GM23338 (cell line): ENCODE measurements at places on chromosomes 2 and 18.

- no peak for DNase-seq
Measured at GRCh38 chr2:65220432-65221131, 7.0 kb upstream of the ACTR2 start.

DNA sequence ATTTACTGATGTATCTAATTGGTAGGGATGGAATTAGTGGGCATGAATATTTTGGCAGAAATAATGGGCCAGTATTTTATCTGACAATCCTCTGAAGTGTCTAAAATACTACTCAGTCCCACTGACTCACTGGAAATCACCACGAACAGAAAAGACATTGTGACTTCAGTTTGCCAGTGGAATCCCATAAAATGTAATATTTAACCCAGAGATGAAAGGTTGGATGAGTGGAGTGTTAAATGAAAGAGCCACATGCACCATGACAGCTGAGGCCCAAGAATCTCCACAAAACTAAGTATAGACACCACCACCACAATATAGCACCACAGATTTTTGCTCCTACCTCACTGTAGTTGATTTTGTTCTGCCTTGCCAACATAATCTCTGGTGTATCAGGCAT, 103.9 kb downstream of the NEB start:
- no peak for DNase-seq

GRCh38 chr2:218081695-218082094, 12.6 kb downstream of the RUFY4 start:
- no peak for DNase-seq

GRCh38 chr18:23337599-23338444, 115.3 kb upstream of the RIOK3 start:
- DNase-seq: peak; percentile 75

DNA sequence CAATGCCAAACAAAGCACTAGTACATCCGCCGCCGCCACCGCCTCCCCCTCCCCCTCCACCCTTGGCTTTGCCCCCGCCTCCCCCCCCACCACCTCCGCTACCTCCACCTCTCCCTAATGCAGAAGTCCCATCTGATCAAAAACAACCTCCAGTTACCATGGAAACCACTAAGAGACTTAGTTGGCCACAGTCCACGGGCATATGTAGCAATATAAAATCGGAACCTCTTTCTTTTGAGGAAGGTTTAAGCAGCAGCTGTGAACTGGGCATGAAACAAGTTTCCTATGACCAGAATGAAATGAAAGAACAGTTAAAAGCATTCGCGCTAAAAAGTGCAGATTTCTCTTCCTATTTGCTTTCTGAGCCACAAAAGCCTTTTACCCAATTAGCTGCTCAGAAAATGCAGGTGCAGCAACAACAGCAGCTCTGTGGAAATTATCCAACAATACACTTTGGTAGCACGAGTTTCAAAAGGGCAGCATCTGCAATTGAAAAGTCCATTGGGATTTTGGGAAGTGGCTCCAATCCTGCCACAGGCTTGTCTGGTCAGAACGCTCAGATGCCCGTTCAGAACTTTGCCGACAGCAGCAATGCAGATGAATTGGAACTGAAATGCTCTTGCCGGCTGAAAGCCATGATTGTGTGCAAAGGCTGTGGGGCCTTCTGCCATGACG, 168.0 kb downstream of the ASXL3 start:
- DNase-seq: no peak

DNA sequence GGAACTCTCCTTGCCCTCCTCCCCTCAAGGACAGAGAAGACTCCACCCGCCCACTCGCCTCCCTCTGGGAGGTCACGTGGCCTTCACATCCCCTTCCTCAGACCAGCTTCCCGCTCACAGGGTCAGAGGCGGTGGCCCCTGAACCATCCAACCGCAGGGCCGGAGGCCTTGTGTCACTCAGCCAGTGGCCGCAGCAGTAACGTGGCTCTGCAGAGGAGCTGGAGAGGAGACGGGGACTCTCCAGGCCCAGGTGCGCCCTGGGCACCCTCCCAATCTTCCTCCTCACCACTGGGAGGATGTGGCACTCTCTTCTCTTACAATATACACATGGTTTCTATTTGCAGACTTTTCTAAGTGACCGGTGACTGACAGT, 161.7 kb downstream of the TWIST2 start:
- DNase-seq: peak; percentile 20

- no peak for DNase-seq
Measured at GRCh38 chr2:211516537-211516936, 960.1 kb downstream of the CPS1 start.

GRCh38 chr2:133378928-133379549, 189.2 kb downstream of the NCKAP5 start:
- no peak for DNase-seq

- peak; percentile 3 for DNase-seq
Measured at GRCh38 chr2:160842286-160842685, 317.9 kb upstream of the TANK start.

DNA sequence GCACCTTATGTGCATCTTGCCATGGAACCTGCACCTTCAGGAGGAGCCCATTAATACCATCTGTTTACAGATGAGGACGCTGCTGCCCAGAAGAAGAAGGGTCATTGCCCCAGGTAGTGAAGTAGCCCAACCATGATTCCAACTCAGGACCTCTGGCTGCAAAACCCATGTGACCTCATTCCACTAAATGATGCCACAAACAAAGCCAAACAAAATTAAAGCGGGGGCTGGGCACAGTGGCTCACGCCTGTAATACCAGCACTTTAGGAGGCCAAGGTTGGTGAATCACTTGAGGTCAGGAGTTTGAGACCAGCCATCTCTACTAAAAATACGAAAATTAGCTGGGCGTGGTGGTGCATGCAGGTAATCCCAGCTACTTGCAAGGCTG, 202.1 kb downstream of the EIPR1 start:
- no peak for DNase-seq

GRCh38 chr2:3519255-3520205, at the start of gene ADI1:
TSS of gene ADI1 (minus strand) at chr2:3519531. CDS start at chr2:3519487, 44 bp downstream.
- DNase-seq: peak; percentile 84

- DNase-seq: no peak
Measured at GRCh38 chr2:219490600-219491130, 8.0 kb upstream of the GMPPA start.

DNA sequence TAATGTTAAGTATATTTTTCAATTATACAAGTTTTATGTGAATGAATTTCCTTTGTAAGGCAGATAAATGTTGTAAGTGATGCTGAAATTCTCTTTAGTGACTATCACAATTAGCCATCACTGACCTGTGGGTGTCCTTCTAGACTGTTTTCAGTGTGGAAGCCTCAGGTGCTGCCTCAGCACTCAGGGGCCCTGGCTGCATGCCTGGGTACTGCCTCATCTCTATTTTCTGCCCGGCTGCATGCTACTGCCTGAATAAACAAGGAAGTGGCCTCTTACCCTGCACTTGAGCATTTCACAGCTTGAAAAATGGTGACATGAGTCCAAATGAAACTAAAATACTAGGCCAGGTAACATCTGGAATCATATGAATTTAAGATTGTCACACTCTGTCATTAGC, 787.6 kb upstream of the SALL3 start:
- DNase-seq: no peak

DNA sequence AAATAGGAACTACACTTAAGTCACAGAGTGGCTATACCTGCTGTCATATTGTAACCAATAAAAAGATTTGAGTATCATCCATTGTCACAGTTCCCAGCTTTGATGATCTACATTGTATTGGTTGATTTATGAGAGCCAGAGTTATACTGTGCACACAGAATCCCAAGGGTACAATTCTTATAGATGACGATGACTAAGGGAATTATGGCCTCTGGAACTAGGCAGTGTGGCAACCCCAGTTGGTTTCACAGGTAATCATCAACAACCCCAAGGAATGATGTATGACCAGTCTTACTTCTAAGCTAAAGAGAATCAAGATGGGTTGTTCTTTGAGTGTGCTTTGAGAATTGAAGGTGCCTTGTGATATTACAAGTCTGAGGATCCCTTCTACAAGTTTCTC, 217.3 kb downstream of the ETAA1 start:
- no peak for DNase-seq

GRCh38 chr2:191666732-191667131, 11.2 kb upstream of the NABP1 start:
- peak; percentile 3 for DNase-seq

GRCh38 chr18:35406666-35407065, 29.5 kb upstream of the ZNF396 start:
- no peak for DNase-seq

GRCh38 chr2:77479395-77479794, 42.8 kb downstream of the LRRTM4 start:
- no peak for DNase-seq

DNA sequence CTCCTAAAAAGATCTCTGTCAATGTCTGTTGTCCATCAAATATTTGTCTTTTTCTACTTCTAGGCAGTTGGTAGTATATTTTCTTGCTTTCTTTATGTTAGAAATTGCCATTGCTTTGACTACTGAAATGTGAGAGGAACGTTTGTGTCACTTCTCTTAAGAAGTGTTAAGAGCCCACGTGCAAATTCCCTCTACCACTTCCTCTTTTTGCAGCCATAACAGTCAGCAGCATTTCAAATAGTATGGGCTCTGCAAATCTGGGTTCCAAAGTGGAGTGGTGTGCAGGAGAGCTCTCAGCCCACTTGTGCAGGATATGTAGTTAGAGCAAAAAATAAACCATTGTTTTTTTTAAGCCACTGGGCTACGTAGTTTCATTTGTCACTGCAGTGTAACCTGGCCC, 314.0 kb downstream of the MEIS1 start:
- no peak for DNase-seq

- DNase-seq: no peak
Measured at GRCh38 chr2:48734576-48735303, 20.8 kb downstream of the LHCGR start.

DNA sequence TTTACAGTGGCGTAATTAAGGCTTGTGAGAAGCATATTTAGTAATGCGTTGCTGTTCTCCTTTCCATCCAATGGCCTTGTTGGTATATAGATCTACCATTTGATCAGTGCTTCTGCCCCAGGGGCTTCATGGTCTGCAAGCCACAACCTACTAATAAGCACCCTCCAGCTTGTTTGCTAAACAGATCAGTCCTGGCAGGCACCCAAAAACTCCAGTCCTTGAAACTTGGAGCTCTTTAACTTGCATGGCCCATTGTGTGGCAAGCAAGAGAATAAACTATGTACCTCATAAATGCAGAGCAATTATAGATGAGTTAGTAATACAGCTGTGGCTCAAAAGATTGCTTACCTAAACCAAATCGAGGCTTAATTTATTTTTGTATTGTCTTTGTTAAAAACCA, 158.5 kb downstream of the FTCDNL1 start:
- no peak for DNase-seq

DNA sequence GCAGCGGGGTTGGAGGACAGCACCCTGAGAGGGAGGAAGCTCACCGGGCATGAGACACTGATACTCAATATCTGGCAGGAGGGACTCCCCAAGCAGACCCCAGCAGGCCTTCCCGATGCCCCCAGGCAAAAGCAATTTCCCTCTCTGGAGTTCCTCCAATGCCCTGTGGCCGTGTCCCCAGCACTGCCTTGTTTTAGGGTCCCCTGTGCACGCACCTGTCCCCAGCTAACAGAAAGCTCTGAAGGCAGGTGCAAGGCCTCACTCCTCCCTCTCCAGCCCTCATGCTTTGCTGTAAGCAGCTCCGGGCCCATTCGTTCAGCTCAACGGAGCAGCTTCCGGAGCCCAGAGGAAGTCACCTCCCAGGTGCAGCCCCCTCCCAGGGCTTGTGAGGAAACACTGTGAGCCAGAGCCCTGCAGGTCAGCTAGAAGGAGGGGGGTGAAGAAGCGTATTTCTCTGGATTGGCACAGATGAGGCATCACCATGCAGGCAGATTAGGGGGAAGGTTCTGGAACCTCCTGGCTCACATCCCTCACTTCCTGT, 50.3 kb upstream of the ID2 start:
- DNase-seq: no peak

DNA sequence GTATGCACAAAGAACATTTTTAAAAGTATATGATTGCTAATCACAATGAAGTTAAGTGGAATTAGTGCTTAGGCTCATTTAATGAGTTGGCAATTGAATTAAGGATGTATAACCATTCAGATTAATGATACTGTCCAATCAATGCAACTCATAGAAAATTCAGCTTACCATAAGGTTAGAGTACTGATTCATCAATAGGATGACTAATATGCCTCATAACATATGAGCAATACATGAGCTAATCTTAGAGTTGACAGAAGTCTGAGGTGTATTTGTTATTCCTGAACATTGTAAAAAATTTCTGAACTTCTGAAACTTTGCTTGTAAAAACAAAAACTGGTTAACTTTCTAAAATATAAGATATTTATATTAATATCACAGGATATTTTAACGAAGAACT, 118.3 kb upstream of the NETO1 start:
- no peak for DNase-seq

DNA sequence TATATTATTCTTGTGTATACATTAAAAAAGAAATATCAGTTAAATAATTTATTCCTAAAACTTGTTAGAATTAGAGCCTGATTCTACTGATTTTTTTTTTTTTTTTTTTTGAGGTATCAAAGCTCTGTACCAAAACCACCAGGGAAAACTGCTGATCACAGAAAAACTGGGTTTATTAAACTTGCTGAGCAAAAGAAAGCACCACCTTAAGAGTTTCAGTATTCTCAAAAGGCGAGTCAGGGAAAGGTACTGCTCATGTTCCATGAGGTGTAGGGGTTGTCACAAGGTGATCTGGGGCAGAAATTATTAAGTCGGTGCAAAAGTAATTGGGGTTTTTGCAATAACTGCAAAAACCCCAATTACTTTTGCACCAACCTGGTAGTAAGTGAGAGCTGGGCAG, 51.7 kb upstream of the KLF7 start:
- no peak for DNase-seq

GRCh38 chr18:7232218-7232617, 1.3 kb downstream of the LRRC30 start:
- DNase-seq: no peak

DNA sequence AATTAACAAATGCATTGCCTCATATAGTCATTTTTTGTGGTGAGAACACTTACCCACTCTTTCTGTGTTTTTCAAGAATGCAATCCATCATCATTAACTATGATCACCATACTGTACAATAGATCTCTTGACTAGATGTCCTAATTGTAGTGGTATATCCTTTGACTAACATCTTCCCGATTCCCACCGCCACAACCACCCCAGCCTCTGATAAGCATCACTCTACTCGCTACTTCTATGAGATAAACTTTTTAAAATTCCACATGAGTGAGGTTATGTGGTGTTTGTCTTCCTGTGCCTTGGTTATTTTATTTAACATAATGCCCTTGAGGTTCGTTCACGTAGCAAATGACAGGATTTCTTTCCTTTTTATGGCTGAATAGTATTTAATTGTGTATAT, 6.6 kb downstream of the VWA3B start:
- no peak for DNase-seq

DNA sequence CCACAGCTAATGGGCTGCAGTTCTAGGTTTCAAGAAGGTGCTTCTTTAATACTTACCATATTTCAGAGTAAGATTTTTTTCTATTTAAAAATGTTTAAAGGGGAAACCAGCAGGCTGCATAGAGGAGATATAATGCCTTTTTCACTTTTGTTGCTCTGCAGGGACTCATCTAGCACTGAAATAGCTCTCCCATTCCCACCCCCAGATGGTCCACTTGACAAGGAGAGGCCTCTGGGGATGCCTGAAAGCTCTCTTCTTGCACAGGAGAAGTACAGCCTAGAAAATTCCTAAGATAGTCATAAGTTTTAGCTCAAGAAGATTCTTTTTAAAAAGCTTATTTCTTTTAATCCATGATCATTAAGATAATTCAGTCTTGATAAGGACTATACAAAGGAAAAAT, 126.4 kb downstream of the CDH2 start:
- no peak for DNase-seq
